A549 treated with CORT108297 at 1 μM for 4 hours (cell line): ENCODE measurements at places on chromosomes 6 and 20. TPM values are rescaled to one million over a fixed set of nuclear protein-coding genes. Genes with fewer than 3 reads are reported as not detected.

The SNX9 gene
- 24.9 to 30.2 TPM (median 29.0 TPM) in 5 replicates for total RNA-seq

The SERINC3 gene
- 70.4 to 87.2 TPM (median 79.6 TPM) in 5 replicates for total RNA-seq

The SYNE1 gene
- 32.1 to 39.4 TPM (median 34.7 TPM) in 5 replicates for total RNA-seq

The RTN4IP1 gene
- total RNA-seq: 8.7 to 11.1 TPM (median 9.5 TPM) in 5 replicates

The C6orf15 gene
- not detected in 5 replicates for total RNA-seq

The TNFRSF6B gene
- total RNA-seq: 0.47 to 1.4 TPM (median 0.76 TPM) in 5 replicates

The LRRC1 gene
- 5.1 to 6.2 TPM (median 6.0 TPM) in 5 replicates for total RNA-seq

The HMGCLL1 gene
- total RNA-seq: 0.09 to 0.21 TPM (median 0.14 TPM) in 5 replicates

The BPIFA1 gene
- not detected in 5 replicates for total RNA-seq

The HCK gene
- total RNA-seq: 0.03 to 0.16 TPM (median 0.12 TPM) in 3 of 5 replicates, not detected in the others

The SNRNP48 gene
- 8.3 to 10.4 TPM (median 10.1 TPM) in 5 replicates for total RNA-seq

The SULF2 gene
- 17.8 to 25.3 TPM (median 22.9 TPM) in 5 replicates for total RNA-seq

The THBS2 gene
- total RNA-seq: not detected in 5 replicates

The TDRD6 gene
- total RNA-seq: not detected in 5 replicates

The LRRN4 gene
- 0.05 TPM in 1 of 5 replicates, not detected in the others for total RNA-seq

The EYA2 gene
- 2.0 to 3.3 TPM (median 2.9 TPM) in 5 replicates for total RNA-seq

The CD109 gene
- 25.4 to 45.7 TPM (median 39.2 TPM) in 5 replicates for total RNA-seq

The FLRT3 gene
- total RNA-seq: 1.6 to 2.2 TPM (median 1.8 TPM) in 5 replicates

The MMP24 gene
- 16.9 to 23.3 TPM (median 20.2 TPM) in 5 replicates for total RNA-seq

The TEAD3 gene
- 4.1 to 7.8 TPM (median 6.2 TPM) in 5 replicates for total RNA-seq

The EYA4 gene
- 9.6 to 11.6 TPM (median 11.4 TPM) in 5 replicates for total RNA-seq

The KHDRBS2 gene
- not detected in 5 replicates for total RNA-seq

The SYCP2 gene
- 0.35 to 0.60 TPM (median 0.50 TPM) in 5 replicates for total RNA-seq

The POU5F1 gene
- total RNA-seq: 4.7 to 6.7 TPM (median 5.3 TPM) in 5 replicates

The OPN5 gene
- not detected in 5 replicates for total RNA-seq

The MUCL3 gene
- 0.02 to 0.06 TPM (median 0.05 TPM) in 5 replicates for total RNA-seq

The SLCO4A1 gene
- total RNA-seq: 6.4 to 9.8 TPM (median 9.0 TPM) in 5 replicates

The IFT52 gene
- 28.4 to 33.5 TPM (median 29.3 TPM) in 5 replicates for total RNA-seq

The BTNL2 gene
- not detected in 5 replicates for total RNA-seq

The SLC26A8 gene
- total RNA-seq: not detected in 5 replicates

The OLIG3 gene
- not detected in 5 replicates for total RNA-seq

The CST2 gene
- 0.10 to 0.32 TPM (median 0.13 TPM) in 3 of 5 replicates, not detected in the others for total RNA-seq

The B3GAT2 gene
- 0.02 to 0.03 TPM (median 0.02 TPM) in 5 replicates for total RNA-seq

The PRRT1 gene
- 0.30 to 0.74 TPM (median 0.52 TPM) in 5 replicates for total RNA-seq

The LST1 gene
- 0.46 to 0.73 TPM in 2 of 5 replicates, not detected in the others for total RNA-seq

The KCNK16 gene
- not detected in 5 replicates for total RNA-seq
